ENCODE measurements at places on chromosomes 2 and 18.

- DNase-seq, result no peak
These were observed 15.7 kb downstream of the CNDP2 start for GRCh38 chr18:74511823-74512222.

DNA sequence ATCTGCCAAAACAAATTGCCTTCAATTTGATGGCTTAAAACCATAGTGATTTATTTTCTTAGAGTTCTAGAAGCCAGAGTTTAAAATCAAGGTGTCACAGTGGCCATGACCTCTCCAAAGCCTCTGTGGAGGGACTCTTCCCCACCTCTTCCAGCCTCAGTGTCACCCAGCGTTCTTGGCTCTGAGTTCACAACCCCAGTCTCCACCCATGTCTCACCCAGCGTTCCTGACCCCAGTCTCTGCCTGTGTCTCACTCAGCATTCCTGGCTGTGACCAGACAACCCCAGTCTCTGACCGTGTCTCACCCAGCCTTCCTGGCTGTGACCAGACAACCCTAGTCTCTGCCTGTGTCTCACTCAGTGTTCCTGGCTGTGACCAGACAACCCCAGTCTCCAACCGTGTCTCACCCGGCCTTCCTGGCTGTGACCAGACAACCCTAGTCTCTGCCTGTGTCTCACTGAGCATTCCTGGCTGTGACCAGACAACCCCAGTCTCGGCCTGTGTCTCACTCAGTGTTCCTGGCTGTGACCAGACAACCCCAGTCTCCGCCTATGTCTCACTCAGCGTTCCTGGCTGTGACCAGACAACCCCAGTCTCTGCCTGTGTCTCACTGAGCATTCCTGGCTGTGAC is 299.3 kb downstream of the GALR1 start:
- DNase-seq, result no peak

GRCh38 chr2:38185012-38185491 is 109.1 kb upstream of the CYP1B1 start:
- no peak for DNase-seq

DNA sequence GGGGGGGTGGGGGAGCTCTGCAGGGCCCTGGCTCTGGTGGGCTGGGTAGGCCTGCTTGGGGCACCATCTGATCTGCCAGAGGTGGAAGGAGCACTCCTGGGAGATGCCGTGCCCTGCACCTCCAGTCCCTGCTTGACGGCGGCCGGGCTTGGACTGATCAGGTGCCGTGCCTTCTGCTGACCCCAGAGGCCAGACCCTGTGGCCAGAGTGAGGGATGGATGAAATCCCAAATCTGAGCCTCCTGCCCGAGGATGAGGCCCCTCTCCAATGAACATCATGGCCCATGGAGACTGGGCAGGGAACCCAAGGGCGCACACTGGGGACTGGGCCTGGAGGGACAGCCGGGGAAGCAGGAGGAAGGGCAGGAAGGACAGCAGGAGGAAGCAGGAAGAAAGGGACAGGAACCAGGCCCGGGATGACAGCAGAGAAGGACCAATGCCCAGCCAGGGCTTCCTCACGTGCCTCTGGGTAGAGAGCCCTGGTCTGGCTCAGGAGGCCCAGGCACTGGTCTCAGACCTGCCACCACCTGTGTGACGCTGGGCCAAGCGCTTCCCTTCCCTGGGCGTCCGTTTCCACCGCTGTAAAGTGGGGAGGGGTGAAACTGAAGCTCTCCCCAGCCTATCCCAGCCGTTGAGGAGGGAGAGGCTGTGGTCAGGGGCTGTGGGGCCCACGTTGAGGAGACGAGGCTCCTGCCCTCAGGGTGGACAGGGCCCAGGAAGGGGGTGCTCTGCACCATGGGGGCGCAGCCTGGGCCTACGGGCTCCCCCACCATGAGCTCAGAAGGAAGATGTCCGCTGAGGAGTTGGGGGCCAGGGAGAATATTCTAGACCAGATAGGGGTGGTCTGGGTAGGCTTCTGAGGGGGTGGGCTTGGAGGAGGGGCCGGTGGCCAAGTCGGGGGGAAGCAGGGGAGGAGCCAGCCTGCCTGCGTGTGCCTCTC is 1.0 kb upstream of the GPR35 start:
- DNase-seq, result no peak

DNA sequence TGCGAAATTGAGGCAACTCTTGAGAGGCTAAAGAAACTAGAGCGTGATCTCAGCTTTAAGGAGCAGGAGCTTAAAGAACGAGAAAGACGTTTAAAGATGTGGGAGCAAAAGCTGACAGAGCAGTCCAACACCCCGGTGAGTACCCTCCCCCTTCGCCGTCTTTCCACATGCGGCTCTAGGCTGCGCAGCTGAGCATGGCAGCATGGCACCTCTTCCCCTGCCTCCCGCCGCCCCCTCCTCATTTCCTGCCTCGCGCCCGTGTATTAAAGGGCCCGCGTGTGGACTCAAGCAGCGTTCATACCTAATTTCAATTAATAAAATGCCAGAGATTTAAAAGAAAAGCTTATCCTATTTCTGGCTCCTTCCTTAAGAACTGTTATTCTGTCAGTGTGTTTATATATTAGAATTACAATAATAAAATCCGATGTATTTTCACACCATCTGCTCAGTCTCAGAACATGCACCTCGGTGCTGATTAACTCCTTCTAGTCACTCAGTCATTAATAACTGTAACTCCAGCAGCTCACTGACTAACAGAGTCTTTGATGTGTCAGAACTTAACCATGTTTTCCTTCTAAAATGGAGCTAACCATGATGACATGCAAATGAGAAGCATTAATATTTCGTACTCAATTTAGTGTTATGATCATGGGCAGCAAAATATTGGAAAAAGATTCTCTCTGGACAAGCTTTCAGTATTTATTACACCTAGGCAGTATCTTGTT is 137.4 kb upstream of the CDCA7 start:
- DNase-seq, result no peak

- DNase-seq, result peak; percentile 39
These were observed 54.5 kb downstream of the SCN2A start for GRCh38 chr2:165293440-165294420.

- no peak for DNase-seq
These were observed 47.7 kb upstream of the WDR75 start for GRCh38 chr2:189393440-189394111.

GRCh38 chr2:8065191-8065590 is 616.7 kb upstream of the ID2 start:
- no peak for DNase-seq

GRCh38 chr18:37294951-37295350 is 270.6 kb downstream of the CELF4 start:
- no peak for DNase-seq

DNA sequence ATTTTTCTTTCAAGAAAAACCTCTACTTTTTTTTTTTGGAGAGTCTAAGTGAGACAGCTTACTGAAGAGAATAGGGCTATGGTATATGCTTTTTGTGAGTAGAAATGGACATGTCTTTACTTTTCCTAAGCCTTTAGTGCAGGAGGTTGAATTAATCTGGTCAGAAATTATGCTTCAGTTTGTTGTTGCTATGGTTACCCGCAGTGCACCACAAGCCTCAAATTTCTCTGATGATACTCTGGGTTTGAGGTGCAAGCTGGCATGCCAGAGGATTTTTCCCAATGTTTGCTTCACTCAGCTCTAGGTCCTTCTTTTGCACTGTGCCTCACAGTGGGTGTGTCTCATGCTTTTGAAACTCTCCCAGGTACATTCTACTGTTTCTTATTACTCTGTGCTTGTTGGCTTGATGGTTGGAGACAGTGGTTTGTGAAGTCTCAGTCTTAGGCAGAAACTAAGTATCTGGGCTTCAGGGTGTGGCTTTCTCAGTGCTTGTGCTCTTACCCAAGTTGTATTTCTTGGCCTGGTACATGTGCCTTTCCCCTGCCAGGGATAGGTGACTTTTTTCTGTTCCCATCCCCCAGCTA is 278.3 kb downstream of the RBM43 start:
- DNase-seq, result no peak

GRCh38 chr2:8522687-8523086 is 159.2 kb upstream of the ID2 start:
- no peak for DNase-seq

DNA sequence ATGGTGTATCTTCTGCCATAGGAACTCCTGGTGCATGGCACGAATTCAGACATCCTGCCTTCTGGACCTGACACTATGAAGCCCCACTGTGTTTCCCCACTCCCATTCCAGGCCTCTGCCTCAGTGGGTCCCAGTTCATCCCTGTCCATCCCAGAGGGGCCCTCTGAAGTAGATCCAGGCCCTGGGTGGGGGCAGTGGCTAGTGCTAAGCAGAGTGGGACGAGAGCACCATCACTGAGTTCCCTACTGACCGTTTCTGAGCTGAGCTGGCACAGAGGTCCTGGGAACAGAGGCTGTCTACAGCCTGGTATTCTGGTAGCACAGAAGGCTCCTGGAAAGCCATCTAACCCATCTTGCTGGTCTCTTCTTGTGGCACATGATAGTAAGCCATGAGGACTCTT is 54.0 kb downstream of the ATOH8 start:
- DNase-seq, result no peak

DNA sequence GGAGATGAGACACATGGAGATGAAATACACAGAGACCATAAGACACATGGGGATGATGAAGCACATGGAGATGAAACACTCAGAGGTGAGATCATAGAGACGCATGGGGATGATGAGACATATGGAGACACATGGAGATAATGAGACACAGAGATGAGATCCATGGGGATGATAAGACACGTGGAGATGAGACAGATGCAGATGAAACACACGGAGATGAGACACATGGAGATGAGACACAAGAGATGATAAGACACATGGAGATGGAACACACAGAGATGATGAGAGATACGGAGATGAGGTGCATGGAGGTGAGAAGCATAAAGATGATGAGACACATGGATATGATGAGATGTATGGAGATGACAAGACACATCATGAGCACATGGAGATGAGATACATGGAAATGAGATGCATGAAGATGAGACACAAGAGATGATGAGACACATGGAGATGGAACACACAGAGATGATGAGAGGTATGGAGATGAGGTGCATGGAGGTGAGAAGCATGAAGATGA is 276.7 kb downstream of the MYT1L start:
- no peak for DNase-seq

- no peak for DNase-seq
These were observed 501 bp downstream of the RETREG2 start for GRCh38 chr2:219178377-219179175.

- no peak for DNase-seq
These were observed 563 bp downstream of the KIF3C start for GRCh38 chr2:25981596-25982272.

DNA sequence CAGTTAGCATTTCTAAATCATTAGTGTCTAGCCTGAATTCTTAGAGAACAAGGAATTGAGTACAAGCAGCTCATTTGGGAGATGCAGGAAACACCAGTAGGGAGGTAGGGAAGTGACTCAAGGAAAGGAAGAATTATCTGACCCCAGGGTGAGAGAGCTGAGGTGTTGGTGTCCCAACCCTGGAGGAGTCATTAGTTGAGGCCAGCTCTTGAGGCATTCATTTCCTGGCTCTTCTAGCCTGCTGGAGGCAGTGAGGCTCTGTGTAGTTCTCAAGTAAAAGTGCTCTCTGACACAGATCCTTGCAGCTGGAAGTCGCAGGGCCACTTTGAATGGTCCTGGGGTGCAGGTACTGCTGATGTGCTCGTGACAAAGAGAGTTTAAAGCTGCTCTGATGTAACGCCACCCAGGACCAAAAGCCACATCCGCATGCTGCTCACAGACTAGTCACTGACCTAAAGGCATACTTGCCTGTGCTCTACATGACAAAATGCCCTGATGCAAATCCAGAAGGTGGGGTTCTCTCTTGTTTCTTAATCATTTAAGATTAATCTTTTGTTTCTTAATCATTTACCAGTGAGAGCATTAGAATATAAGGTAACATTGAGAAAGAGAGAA is 299.5 kb upstream of the LYPD1 start:
- DNase-seq, result no peak

DNA sequence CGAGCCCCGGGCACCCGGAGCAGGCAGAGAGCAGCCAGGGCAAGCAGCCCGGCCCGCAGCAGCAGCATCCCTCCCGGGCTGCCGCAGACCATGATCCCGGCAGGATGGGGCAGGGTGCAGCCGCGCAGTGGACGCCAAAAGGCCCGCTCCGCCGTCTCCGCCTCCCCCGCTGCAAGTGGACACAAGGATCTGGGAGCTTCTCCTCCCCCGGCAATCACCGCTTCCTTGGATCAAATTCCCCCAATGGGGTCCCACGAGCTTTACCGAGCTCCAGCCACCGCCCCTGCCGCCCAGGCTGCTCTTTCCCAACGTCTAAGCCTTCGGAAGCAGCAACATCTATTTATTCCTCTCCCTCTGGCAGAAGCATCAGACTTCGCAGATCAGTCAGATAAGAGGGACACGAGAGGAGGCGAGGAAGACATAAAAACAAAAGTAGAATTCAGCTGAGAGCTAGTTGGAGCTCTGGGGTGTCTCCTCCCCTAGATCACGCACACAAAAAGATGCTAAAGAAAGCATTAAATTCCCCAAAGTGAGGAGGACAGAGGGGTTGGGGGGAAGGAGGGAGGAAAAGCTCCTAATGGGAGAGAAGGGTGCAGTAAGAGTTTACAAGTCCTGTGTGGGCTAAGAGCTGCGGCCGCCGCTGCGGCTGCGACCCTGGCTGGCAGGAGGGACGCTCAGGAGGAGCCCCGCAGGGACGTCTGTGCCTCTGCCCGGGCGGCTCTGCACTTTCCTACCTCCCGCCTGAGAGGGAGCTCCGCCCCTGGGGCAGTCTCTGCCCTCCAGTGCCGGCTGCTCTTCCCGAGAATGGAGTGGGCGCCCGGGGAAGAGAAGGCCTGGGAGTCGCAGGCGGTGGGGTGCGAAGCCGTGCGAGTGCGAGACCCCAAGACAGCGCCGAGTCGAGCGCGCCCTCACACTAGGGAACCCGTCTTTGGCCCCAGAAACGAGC is at the start of gene FRZB:
Gene FRZB, minus strand, starts transcription at position 177 of the 946 bp plus-strand sequence. Its CDS starts 85 bp downstream, at position 92.
- DNase-seq, result no peak

GRCh38 chr2:181389524-181389923 is 67.7 kb upstream of the ITGA4 start:
- no peak for DNase-seq

DNA sequence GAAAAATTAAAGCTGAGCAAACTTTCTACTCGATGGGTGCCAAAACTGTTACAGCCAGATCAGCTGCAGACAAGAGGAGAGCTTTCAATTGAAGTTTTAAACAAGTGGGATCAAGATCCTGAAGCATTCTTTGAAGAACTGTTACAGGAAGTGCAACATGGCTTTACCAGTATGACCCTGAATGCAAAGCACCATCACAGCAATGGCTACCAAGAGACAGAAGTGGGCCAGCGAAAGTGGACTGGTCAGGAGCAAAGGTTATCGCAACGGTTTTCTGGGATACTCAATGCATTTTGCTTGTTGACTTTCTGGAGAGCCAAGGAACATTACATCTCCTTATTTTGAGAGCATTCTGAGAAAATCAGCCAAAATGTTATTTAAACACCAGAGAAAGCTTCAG is 9.1 kb upstream of the SERPINB5 start:
- DNase-seq, result no peak

- no peak for DNase-seq
These were observed 20.7 kb downstream of the KCNIP3 start for GRCh38 chr2:95317665-95318425.

GRCh38 chr2:16411788-16412187 is 253.8 kb downstream of the CYRIA start:
- DNase-seq, result no peak

- no peak for DNase-seq
These were observed 7.4 kb downstream of the PTGR3 start for GRCh38 chr18:75201282-75202270.

- no peak for DNase-seq
These were observed 144.7 kb upstream of the CTNNA2 start for GRCh38 chr2:79368116-79368630.
